ENCODE measurements at places on chromosomes 7 and 10. TPM values are rescaled to one million over a fixed set of nuclear protein-coding genes. Genes with fewer than 3 reads are reported as not detected.

GRCh38 chr7:121561717-121562116 lies 165.6 kb upstream of the FAM3C start:
- peaks cover 11% of the 10 kb centered on the region for H3K27me3 ChIP-seq
- H3K36me3 ChIP-seq: no peaks in the 10 kb centered on the region
- H3K4me3 ChIP-seq: no peak overlapping the region
- H3K27ac ChIP-seq: no peak overlapping the region
- no peak for DNase-seq
- no peaks in the 10 kb centered on the region for H3K4me1 ChIP-seq

Gene MMD2
- total RNA-seq: not detected

DNA sequence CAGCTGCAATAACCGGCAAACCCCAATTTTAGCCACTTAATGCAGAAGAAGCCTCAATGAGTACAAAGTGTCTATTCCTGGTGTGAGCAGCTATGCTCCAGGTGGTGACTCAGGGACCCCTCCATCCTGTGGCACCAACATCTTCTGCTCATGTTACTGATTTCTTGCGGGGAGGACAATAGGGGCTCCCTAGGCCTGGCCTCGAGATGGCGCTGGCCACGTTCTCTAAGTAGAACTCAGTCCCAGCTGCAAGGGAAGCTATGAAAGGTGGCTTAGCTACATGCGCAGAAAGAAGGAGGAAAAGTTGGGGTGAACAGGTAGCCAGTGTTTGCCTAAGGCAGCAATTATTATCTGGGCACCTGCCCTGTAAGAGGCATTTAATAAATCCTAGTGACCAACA lies 6.6 kb downstream of the GJD4 start:
- H3K27ac ChIP-seq: no peak overlapping the region
- DNase-seq: no peak
- H3K36me3 ChIP-seq: no peaks in the 10 kb centered on the region
- H3K4me1 ChIP-seq: peaks cover 7% of the 10 kb centered on the region

GRCh38 chr10:95415621-95416031 lies 124.8 kb upstream of the PDLIM1 start:
- no peak for DNase-seq
- no peak overlapping the region for H3K4me3 ChIP-seq
- H3K36me3 ChIP-seq: no peaks in the 10 kb centered on the region
- no peaks in the 10 kb centered on the region for H3K4me1 ChIP-seq
- no peak overlapping the region for H3K27ac ChIP-seq

DNA sequence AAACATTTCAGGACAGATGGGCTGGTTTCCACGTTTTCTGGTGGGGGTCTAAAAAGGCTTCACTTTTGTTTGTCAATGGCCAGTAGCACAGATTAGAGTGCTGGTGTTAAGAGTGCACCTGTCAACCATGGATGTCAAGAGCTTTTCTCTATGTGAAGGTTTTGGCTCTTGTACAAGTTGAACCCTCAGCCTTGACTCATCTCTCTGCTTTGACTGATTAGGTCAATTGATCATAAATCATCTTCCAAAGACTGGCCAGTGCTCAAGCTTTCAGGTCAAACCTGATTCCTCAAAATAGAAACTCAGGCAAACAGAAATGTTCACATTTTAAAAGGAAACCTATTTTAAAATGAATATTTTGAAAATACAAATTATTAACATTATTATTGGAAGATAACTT lies 59.6 kb upstream of the SP4 start:
- no peak overlapping the region for H3K4me3 ChIP-seq
- DNase-seq: no peak
- H3K36me3 ChIP-seq: peaks cover 36% of the 10 kb centered on the region
- no peaks in the 10 kb centered on the region for H3K27me3 ChIP-seq

GRCh38 chr10:11328264-11329061 lies 283.0 kb downstream of the USP6NL start:
- H3K36me3 ChIP-seq: peaks cover 89% of the 10 kb centered on the region
- H3K4me3 ChIP-seq: no peak overlapping the region
- H3K4me1 ChIP-seq: peaks cover 20% of the 10 kb centered on the region
- no peak for DNase-seq

Gene CDH23
- 1.3 TPM for total RNA-seq

DNA sequence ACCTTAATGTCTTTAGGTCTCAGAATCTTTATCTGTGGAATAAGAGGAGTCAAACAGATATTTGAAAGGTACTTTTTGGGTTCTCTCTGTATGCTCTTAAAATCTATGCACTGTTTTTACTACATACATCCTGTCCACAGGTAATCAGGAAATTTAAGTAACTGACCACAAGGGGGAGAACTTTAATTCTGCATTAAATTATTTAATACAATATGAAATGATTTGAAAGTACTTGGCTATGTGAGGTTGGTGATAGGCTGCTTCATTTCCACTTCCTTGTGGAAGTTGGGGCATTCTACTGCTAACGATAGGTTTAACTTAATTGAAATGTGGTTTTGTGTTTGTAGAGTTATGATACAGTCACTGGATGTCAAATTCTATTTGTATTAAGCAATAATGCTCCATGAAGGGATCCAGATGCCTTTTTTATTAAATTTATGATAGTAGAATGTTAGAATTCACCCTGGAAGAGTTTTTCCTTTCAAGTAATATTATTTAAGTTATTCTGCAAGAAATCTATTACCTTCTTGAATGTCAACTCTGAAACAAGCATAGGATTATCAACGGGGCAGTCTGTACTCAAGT lies 6.0 kb downstream of the TEX47 start:
- no peak for DNase-seq
- no peaks in the 10 kb centered on the region for H3K27me3 ChIP-seq
- no peaks in the 10 kb centered on the region for H3K36me3 ChIP-seq
- H3K27ac ChIP-seq: no peak overlapping the region

DNA sequence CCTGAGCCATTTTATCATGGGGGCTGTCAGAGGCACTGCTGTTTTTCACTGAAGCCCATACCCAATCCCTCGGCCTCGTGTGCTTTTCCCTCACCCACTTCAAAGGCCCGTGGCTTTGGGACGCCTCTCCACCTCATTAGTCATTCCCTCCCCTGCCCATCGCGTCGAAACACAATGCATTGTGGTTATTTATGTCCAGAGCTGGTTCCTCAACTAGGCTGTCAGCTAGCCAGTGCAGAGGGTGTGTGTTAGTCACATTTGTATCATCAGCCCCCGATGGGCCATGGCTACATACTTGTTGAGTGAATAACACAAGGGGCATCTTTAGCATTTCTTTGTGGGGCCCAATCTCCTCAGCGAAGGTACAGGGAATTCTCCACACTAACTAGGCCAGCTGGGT lies 3.8 kb upstream of the CRCP start:
- peaks cover 15% of the 10 kb centered on the region for H3K4me1 ChIP-seq
- DNase-seq: no peak
- no peaks in the 10 kb centered on the region for H3K27me3 ChIP-seq
- no peak overlapping the region for H3K4me3 ChIP-seq

DNA sequence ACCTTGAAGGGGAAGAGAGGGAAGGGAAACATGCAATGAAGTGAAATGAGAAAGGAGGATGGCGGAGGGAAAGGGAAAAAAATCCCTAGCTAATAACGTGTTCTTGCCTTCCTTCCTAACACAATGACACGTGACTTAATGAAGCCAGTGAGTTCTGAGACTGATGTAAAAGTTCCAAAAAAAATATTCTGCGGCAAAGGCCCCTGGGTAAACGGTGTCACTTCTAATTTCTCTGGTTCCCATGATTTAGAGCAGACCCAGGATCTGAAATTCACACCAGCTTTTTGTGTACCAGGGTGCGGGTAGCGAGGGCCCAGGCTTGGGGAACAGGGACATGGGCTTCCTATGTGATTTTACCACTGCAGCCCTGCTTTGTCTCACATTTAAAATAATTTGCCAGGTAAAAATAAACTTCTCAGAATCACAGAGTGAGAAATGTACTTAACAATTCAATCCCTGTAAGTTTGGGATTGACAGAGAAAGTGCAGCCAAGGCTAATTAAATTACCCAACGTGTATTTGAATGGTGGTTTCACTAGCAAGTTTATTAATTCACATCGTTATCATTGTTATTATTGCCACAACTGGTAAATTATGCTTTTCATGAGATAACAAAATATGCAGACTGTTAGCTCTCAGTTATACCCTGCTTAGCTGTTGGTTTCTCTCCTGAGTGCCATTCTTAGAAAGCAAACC lies 182.4 kb downstream of the SEM1 start:
- no peak overlapping the region for H3K4me3 ChIP-seq
- no peak for DNase-seq
- peaks cover 18% of the 10 kb centered on the region for H3K27me3 ChIP-seq
- H3K36me3 ChIP-seq: no peaks in the 10 kb centered on the region
- no peak overlapping the region for H3K27ac ChIP-seq
- H3K4me1 ChIP-seq: peaks cover 2% of the 10 kb centered on the region

DNA sequence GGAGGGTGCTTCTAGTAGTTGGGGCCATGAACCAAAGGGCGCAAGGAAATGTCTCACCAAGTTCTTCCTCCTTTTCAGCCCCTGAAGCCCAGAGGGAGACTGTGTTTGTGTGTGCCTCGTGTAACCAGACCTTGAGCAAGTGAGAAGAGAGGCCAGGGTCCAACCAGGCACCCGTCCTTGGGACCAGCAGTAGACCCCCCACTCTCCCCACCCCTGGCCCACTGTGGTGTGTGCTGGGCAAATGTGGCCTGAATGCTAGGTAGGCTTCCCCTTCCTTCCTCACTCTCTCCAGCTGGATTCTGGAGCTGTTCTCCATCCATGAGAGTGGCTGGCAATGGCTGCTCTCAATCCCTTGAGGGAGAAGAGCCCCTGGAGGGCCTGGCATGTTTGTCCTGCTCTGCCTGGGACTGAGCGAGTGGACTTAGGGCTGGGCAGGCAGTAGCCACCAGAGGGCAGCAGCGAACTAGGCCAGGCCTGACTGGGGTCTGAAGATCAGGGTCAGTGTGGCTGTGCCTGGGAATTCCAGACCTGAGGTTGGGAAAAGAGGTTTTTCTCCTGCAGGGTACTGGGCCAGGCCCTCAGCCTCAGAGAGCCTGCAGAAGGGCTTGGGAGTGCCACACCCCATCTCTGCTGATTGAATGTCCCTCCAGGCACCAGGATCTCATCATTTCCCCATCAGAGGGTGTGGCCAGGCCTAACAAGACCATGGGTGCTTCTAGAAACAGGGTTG lies 12.5 kb downstream of the SFRP5 start:
- DNase-seq: peak; percentile 50
- no peak overlapping the region for H3K27ac ChIP-seq
- peaks cover 37% of the 10 kb centered on the region for H3K36me3 ChIP-seq
- no peak overlapping the region for H3K4me3 ChIP-seq

Gene CHRM2
- total RNA-seq: not detected

- peaks cover 76% of the 10 kb centered on the region for H3K36me3 ChIP-seq
- H3K27ac ChIP-seq: no peak overlapping the region
- H3K27me3 ChIP-seq: no peaks in the 10 kb centered on the region
- no peak overlapping the region for H3K4me3 ChIP-seq
- DNase-seq: no peak
- peaks cover 6% of the 10 kb centered on the region for H3K4me1 ChIP-seq
Measured at GRCh38 chr10:125747417-125747816, 27.9 kb downstream of the EDRF1 start.

DNA sequence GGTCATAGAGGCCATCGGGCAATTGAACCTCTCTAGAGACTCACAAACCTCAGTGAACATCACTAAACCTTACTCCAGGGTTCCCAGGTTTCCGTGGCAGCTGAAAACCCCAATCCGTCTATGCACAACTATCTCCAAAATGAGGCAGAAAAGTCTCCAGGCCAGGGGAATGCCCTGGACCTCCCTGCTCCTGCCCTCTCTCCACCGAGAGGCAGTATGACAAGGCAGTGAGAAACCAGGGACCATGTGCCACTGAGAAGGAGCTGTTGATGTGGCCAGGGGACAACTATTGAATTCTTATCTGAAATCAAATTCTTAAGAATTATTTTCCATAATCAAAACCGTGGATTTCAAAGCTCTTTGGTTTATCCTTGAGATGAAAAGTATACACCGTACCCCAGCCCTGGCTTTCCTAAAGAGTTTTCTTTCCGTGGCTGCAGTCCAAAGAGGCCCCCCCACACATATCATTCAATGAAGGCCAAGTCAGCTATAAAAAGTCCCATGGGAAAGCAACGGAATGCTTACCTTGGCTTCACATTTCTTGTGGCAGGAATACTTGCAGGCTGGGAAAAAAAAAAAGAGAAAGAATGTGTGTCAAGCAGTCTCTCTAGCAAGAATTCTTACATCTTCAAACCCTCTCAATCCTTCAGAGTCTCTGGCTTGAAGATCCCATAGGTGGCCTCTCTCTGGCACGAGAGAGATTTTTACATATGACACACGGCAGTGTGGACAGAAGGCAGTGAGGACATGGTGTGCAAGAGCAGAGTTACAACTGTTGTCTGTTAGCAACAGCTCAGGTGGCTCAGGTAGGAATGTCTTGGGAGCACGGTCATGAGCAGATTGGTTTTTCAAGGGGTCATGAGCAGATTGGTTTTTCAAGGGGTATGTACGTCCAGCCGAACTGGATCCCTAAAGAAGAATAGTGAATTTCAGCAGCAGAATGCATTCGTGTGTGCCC lies 75.2 kb downstream of the TNS3 start:
- no peak overlapping the region for H3K4me3 ChIP-seq
- DNase-seq: no peak
- H3K4me1 ChIP-seq: no peaks in the 10 kb centered on the region
- H3K36me3 ChIP-seq: no peaks in the 10 kb centered on the region

Gene PRRT4
- total RNA-seq: not detected

Gene AKR1B1
- total RNA-seq: 89.5 TPM

DNA sequence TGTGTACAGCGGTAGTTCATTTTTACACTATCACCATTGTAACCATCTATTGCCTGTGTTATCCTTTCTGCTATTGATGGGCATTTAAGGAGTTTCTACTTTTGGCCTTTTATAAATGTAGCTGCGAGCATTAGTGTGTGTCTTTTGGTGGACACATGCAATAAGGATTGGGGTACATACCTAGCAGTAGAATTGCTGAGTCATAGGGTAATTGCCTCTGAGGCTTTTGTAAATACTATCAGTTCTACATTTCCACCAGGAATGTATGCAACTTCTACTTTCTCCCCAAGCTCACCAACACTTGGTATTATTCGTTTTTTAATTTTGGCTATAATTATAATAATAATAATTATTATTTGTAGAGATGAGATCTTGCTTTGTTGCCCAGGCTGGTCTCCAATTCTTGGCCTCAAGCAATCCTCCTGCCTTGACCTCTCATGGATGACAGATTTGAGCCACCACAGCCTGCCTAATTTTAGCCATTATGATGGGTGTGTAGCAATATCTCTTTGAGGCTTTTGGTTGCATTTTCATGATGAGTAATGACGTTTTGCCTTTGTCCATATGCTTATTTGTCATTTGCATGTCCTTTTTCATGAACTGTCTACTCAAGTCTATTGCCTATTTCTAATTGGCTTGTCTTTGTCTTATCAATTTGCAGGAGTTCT lies 277.0 kb downstream of the ACTR3B start:
- H3K27ac ChIP-seq: no peak overlapping the region
- H3K27me3 ChIP-seq: no peaks in the 10 kb centered on the region
- no peak overlapping the region for H3K4me3 ChIP-seq
- no peaks in the 10 kb centered on the region for H3K4me1 ChIP-seq
- H3K36me3 ChIP-seq: no peaks in the 10 kb centered on the region

Measured in activated CD4-positive, alpha-beta memory T cell treated with anti-CD3 and anti-CD28 coated beads, Interleukin-2, amount 10 ng/mL, durations not matched to agents 7 days and 5 days (primary cell).